Activated CD4-positive, alpha-beta T cell treated with anti-CD3 and anti-CD28 coated beads for 4 hours (primary cell): ENCODE measurements at places on chromosomes 16 and 17.

DNA sequence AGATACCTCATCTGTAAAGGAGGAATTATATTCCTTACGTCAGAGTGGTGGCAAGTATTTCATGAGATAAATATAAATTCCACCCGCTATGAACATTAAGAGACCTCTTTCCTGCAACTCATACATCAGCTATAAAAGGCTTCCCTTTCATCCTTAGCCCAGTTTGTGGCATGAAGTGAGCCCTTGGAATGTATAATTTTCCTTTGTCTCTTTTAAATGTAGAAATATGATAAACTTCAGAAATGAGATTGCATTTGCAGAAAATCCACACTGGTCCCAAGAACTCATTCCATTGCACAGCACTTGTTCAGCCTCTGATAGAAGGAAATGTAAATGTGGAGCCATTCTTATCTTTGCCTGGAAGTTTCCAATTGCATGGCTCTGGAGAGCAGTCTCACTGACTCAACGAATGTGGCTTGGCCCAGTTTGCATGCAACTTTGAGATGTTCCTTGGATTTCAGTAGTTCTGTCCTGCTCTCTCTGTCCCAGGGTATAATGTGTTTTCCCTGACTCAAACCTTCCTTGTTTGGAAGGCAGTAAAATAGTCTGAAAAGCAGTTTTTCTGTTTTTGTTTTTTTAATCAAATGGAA is 746.4 kb downstream of the CDH11 start:
- DNase-seq = no peak

- no peak for DNase-seq
These were observed 16.6 kb downstream of the GPR179 start for GRCh38 chr17:38326996-38327792.

DNA sequence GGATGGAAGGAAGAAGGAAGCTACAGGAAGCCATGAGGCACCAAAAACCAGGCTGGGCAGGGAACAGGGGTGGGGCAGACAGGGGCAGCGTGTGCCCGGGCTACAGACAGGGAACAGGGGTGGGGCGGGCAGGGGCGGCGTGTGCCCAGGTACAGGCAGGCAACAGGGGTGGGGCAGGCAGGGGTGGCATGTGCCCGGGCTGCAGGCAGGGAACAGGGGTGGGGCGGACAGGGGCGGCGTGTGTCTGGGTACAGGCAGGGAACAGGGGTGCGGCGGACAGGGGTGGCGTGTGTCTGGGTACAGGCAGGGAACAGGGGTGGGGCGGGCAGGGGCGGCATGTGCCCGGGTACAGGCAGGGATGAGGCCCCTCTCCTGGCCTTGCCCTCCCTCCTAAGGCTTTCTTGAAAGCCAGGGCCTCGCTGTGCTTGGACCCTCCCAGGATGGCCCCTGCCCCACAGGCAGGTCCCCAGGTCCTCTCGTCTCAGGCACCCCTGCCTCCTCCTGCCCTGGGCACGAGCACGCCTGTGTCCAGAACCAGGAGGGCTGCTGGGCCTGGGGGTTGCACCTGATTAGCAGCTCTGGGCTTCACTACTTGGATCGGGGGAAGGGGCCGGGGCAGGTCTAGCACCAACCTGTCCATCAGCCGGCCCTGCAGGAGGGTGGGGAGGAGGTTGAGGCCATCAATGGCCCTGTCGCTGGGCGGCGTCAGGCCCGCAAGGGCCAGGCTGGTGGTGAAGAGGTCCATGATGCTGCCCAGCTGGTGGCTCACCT is 14.5 kb upstream of the APRT start:
- DNase-seq = no peak

GRCh38 chr16:13029786-13030185 is 128.4 kb downstream of the SHISA9 start:
- DNase-seq = no peak

DNA sequence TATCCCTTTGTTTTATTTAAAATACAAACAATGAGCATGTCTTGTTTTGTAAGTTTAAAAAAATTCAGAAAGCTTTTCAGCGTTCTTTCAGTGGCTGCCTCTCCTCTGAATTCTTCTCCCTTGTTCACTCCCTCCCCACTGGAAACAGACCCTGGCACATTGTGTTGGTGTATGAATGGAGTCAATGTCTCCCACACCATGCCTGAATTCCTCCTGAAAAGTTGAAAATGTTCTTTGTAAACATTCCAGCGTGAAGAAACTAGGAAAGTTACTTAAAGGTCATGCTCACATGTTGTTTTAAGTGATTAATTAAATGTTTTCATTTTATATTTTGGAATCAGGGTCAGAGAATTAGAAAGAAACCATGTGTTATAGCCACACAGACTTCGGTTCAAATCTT is 136.9 kb upstream of the DYNLRB2 start:
- no peak for DNase-seq
